ENCODE measurements at places on chromosomes 4 and X. TPM values are rescaled to one million over a fixed set of nuclear protein-coding genes. Genes with fewer than 3 reads are reported as not detected.

- H3K36me3 ChIP-seq, result no peaks in the 10 kb centered on the region
- no peaks in the 10 kb centered on the region for H3K4me1 ChIP-seq
- no peak overlapping the region for H3K4me3 ChIP-seq
- H3K27me3 ChIP-seq, result no peaks in the 10 kb centered on the region
Observed at GRCh38 chr4:60989141-60989540, 211.0 kb upstream of the ADGRL3 start.

DNA sequence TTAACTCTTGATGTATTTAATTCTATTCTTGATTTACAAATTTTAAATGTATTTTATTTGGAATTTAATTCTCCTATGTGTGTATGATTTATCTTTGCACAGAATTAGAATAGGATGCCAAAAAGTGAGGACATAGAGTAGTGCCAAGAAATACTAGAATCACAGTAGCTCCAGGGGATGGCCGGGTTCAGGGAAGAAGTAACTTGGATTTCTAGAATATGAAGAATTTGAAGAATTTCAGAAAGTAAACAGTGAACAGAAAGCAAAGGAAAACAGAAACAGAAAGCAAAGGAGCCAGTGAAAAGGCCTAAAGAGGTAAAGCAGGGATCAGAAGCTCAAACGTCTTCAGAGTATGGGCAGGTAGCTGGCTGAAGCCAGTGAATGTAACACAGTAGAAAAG lies 1187.6 kb downstream of the RPA4 start:
- no peak overlapping the region for H3K4me3 ChIP-seq
- no peaks in the 10 kb centered on the region for H3K4me1 ChIP-seq
- no peaks in the 10 kb centered on the region for H3K36me3 ChIP-seq
- H3K27ac ChIP-seq, result no peak overlapping the region
- H3K27me3 ChIP-seq, result no peaks in the 10 kb centered on the region

DNA sequence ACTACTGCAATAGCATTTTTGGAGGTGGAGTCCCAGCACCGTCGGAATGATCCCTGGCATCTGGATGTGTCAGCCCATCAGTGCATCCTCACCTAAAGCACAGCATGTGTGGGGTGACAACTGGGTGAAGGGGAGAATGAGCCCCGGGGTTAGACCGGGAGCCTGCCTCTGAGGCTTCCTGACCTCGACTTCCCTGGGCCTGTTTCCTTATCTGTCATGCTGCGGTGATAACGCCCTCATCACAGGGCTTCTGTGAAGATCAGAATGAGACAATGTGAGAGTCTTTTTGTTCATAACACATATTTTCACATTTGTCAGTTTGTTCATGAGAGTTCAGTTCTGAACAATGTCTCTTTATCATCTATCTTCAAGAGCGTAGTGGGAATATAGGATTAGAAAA lies 31.1 kb upstream of the PDLIM3 start:
- DNase-seq, result no peak
- H3K36me3 ChIP-seq, result no peaks in the 10 kb centered on the region
- H3K4me1 ChIP-seq, result peaks cover 16% of the 10 kb centered on the region
- peak overlapping the region; percentile 75 for H3K27ac ChIP-seq
- H3K27me3 ChIP-seq, result no peaks in the 10 kb centered on the region
- H3K4me3 ChIP-seq, result no peak overlapping the region

- H3K27me3 ChIP-seq, result no peaks in the 10 kb centered on the region
- no peaks in the 10 kb centered on the region for H3K36me3 ChIP-seq
- H3K27ac ChIP-seq, result no peak overlapping the region
- no peak overlapping the region for H3K4me3 ChIP-seq
- DNase-seq, result no peak
Observed at GRCh38 chrX:97328853-97329390, 445.2 kb downstream of the RPA4 start.

DNA sequence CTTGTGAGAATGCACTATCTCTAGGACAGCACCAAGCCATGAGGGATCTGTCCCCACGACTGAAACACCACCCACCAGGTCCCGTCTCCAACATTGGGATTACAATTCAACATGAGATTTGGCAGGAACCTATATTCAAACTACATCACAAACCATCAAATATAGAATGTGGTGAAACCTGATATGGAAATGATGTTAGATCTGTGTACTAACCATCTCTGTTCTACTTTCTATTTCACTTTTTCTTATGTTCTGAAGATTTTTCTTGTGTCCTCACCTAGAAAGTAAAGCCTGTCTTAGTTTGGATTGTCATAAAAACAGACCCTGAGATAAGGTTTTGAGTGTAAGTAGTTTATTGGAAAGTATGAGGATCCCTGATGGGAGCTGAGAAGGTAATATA lies 37.8 kb upstream of the TACR3 start:
- H3K27me3 ChIP-seq, result no peaks in the 10 kb centered on the region
- H3K27ac ChIP-seq, result no peak overlapping the region
- H3K4me1 ChIP-seq, result no peaks in the 10 kb centered on the region
- H3K36me3 ChIP-seq, result no peaks in the 10 kb centered on the region
- no peak overlapping the region for H3K4me3 ChIP-seq

DNA sequence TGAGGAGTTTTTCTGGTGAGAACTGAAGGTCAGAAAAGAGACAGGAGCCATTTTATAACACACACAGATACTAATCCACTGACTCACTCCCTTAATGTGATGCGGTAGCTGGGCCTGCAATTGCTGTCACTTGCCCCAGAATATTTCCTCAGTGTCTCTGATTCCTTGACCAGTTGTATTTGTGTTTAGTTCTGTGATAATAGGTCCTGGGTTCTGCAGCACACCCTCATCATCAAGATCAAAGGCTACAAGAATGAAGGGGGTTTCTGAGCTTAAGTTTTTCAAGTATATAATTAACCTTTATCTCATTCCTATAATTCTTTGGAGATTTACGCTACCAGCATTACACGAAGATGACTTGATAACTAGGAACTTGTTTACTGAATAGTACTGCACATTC lies 576.5 kb upstream of the CPXCR1 start:
- H3K4me1 ChIP-seq, result no peaks in the 10 kb centered on the region
- H3K4me3 ChIP-seq, result no peak overlapping the region
- no peaks in the 10 kb centered on the region for H3K36me3 ChIP-seq
- H3K27ac ChIP-seq, result no peak overlapping the region

DNA sequence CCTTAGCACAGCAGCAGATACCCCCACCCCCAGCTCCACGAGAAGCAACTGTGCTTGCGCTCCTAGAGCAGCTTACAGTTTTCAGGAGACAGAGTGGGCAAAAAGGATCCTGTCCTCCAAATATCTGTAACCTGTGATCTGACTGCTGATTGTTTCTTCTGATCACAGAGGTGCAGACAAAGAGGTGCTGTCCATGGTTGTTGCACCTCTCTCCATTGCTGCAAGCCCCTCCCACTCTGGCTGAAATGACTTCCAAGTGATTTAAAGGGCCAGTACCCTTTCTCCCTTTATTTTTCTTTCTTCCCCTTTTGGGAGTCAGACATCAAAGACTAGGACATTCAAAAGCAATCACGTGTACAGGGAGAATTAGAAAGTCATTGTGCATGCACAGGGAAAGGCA lies 205.3 kb upstream of the GEMIN8 start:
- H3K4me1 ChIP-seq, result no peaks in the 10 kb centered on the region
- H3K4me3 ChIP-seq, result no peak overlapping the region
- no peaks in the 10 kb centered on the region for H3K36me3 ChIP-seq

RAB9B gene
- 0.89 TPM for total RNA-seq

ARR3 gene
- not detected for total RNA-seq
